ENCODE measurements at places on chromosomes 4 and X.

- DNase-seq = no peak
These were observed 212.3 kb downstream of the MAD2L1 start for GRCh38 chr4:119854364-119854763.

GRCh38 chrX:13167481-13168231 lies 123.2 kb upstream of the FAM9C start:
- DNase-seq = no peak

- no peak for DNase-seq
These were observed 59.7 kb downstream of the SMAD1 start for GRCh38 chr4:145541346-145541745.

GRCh38 chrX:155632431-155633100 lies 19.8 kb upstream of the TMLHE start:
- no peak for DNase-seq

DNA sequence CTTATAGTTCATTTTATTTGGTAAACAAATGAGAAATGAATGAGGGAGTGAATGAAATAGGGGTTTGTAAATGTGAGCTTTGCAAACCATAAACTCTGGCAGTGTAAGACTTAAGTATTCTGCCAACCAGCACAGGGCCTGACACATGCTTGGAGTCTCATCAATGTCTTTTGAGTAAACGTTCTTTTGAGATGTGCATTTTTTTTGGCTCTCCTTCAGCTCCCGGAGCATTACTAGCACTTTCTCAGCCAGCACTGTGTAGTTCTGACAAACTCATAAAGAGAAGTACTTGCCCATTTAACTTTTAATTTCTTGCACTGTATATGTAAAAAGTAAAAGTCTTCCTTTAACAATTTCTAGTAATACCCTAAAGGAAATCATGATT lies 245.3 kb downstream of the HS3ST1 start:
- DNase-seq = no peak

DNA sequence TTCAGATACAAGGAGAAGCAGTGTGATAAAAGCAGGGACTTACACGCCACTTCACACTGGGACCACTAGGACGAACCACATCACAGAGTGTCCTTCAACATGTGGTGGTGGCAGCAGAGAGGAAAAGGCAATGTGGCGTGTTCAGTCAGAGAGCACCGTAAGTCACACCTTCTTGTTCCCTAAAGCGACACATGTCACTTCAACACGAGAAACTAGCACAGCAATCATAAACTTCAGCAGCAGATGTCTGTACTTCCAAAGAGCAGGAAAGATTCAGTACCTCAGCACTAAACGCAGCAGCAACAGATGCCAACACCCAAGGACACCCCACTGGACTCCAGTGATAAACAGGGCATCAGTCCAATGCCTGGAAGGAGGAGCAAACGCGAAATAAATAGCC lies 96.7 kb downstream of the AREG start:
- no peak for DNase-seq

- no peak for DNase-seq
These were observed 51.9 kb downstream of the TET2 start for GRCh38 chr4:105198541-105198940.

DNA sequence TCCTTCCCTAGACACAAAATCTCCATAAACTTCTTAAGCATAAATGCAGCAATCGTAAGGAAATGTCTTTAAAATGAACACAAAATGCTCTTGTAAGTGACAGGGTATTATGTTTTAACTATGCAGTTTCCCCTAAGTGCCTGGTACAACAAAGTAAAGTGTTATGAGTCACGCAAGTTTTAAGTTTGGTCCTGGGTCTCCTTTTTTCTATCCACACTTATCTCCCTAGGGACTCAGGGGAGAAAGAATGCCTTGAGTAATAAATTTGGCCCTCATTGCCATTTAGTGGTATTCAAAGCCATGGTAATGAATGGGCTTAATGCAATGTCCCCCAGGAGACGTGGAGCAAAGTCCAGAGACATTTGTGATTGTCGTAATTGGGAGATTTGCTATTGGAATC lies 149.1 kb downstream of the MAGEB17 start:
- no peak for DNase-seq

- no peak for DNase-seq
These were observed 1841.8 kb downstream of the PCDH7 start for GRCh38 chr4:32562010-32562409.

DNA sequence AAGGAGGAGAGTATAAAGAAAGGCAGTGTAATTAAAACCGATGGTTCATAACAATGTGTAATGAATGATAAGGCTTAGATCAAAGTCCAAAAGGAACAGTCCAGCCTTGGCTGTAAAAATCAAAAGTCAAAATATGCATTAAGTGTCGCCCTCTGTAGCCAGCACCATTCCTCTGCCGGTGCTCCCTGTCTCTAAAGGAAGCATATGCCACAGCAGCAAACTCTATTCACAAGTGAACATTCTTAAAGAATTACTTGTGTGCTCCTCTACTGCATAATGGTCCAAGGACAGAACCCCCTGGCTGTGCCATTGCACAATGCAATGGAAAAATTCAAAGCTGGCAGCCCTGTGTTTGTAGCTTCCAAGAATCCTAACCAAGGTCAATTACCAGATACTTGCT lies 16.3 kb upstream of the MBNL3 start:
- DNase-seq = no peak

DNA sequence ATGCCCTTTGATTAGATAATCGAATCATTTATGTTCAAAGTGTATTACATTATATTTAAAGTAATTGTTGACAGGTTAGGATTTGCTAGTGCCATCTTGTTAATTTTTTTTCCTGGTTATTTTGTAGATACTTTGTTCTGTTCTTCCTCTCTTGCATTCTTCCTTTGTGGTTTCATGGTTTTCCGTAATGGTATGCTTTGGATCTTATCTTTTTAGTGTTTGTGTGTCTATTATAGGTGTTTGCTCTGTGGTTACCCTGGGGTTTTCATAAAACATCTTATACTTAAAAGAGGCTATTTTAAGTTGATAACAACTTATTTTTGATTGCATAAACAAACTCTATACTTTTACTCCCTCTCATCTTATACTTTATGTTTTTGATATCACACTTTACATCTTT lies 108.2 kb upstream of the SRD5A3 start:
- DNase-seq = no peak

DNA sequence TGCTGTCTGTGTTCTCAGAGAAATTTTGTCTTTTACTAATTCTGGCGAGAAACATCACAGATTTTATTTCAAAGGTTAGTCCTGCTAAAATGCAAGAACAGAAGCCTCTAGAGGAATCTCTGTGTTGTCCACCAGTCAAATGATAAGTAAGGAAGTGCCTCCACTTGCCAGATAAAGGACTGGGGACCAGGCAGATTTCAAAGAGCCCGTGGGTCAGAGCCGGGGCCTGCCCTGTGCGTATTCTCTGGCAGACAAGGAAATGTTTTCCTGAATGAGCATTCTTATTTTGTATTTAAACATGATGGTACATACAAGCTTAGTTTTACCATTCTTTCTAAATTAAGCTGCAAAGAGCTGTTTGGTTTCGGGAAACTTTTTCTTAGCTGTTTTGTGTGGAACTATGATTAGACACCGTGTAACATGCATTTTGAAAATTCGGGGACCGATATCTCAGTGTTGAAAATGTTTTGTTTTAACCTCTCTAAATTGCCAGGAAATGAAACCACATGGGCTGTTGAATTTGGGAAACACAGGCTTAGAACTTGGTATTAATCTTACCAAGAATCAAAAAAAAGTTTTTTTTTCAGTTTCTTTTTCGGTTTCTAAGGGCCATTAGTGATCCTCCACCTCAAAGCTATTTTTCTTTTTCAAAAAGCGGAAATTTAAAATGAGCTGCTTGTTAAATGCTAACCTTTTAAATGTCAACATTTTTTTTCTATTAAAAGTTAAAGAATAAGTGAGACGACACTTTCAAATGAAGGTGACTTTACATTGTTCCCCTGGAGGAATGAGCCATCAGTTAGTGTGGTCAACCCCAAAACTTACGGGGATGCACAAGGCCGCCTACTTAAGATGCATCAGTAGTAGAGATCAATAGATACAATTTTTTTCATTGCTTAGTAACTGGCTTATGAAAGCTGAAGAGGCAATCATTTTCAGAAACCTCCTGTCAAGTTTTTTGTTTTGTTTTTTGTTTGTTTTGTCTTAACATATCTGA lies 89.6 kb upstream of the MTM1 start:
- no peak for DNase-seq

GRCh38 chrX:80721186-80721585 lies 88.5 kb downstream of the BRWD3 start:
- no peak for DNase-seq

DNA sequence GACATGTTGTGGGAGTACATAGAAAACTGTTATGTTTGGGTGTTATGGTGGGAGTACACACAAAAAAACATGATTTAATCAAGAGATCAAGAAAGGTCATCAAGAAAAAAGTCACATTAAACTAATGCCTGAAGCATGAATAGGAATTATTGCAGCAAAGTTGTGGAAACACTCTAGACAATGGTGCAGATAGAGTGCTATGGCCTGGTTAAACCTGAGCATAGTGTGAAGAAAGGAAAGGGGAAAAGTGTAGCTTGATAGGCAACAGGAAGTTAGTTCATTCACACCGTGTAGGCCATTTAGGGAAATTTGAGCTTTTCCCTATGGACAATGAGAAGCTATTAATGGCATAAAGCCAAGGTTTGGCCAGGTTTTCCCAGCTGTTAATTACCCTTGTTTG lies 162.1 kb upstream of the EMCN start:
- no peak for DNase-seq

DNA sequence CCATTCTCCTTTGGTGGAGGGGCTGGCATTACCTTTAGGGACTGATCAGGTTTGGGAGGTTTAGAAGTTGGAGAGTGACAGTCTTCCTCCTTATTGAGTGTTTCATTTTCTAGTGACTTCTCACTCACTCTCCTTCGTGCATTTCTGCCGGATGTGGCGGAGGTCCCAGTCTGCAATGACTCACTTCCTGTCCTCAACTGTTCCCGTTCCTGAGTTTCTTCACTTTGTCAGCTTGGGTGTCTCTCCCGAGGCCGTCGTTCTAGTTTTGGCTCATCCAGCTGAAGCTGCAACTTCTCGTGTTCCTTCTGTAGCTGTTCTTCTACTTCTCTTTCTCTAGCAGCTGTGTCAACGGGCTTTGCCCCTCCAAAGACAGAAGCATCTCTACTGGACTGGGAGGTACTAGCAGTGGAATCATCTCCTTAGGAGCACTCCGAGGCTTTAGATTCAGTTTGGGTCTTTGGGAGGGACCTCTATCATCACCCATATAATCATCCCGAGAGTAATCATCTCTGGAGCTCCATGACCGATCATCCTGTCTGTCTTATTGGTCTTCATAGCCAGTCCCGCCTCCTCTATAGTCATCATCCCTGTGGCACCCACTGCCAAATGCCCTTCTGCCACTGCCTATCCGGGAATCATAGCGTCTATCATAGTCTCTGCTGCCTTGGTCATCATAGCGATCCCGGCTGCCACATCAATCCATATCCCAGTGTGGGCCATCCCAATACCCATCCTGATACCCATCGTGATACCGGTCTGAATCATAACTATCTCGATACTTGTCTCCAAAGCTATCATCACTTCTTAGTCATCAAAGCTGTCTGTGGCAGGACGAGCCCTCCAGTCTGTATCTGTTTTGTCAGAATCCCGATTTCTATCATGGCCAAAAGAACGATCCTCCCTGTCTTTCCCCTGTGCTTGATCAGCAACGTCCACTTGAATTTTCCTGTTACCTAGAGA lies 35.3 kb upstream of the VSIG4 start:
- no peak for DNase-seq

GRCh38 chrX:147602176-147602696 lies 309.5 kb upstream of the FMR1 start:
- DNase-seq = no peak

GRCh38 chr4:140725556-140725955 lies 30.6 kb downstream of the TBC1D9 start:
- no peak for DNase-seq

GRCh38 chr4:40170588-40170987 lies 26.2 kb upstream of the RHOH start:
- no peak for DNase-seq

- no peak for DNase-seq
These were observed 27.0 kb downstream of the MAGEE1 start for GRCh38 chrX:76454456-76454927.

DNA sequence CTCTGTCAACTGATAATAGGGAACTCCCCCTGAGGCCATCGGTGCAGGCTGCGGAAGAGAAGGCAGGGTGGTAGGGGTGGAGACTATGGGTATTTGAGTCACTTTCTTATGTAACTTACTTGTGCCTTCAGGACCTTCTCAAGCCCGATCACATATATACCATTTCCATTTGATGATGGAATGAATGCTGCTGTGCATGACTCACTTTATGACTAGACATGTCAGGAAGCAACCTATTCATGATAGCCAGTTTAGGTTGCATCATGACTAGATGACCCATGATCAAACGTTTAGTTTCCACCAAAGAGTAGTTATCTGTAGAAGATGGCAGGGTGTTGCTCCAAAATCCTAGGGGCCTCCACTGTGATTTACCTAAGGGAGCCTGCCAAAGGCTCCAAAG lies 435.5 kb downstream of the DTHD1 start:
- no peak for DNase-seq

DNA sequence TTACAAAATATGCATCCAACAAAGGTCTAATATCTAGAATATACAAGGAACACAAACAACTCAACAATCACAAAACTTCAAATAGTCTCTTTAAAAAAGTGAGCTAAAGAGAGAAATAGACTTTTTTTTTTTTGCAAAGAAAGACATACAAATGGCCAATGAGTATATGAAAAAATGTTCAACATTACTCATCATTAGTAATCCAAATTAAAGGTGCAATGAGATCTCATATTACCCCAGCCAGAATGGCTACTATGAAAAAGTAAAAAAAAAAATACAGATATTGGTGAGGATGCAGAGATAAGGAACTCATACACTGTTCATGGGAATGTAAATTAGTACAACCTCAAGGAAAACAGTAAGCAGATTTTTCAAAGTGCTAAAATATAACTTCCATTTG lies 24.1 kb downstream of the AGTR2 start:
- no peak for DNase-seq

GRCh38 chrX:100874325-100874724 lies at the start of gene NOX1:
TSS of gene NOX1 (minus strand) at chrX:100874359. CDS start at chrX:100874139, 220 bp downstream.
- DNase-seq = no peak

DNA sequence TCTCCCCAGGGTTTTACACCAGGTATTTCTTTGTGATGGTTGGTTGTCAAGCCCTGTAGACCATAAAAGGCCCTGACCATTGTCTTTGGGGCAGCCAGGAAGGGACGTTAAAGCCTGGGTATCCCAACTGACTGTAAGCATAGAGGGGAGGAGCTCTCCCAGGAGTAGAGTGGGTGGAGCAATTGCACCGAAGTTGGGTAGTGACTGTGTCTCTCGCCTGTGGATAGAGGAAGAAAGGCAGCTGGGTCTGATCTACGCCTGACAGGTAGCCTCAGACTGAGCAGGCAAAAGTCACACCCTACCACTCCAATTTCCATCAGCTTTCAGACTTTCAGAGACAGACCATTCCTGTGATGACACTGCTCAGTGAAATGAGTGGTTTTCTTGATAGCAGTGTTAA lies 123.3 kb downstream of the KLHL8 start:
- DNase-seq = no peak

- DNase-seq = no peak
These were observed 28.2 kb downstream of the CENPU start for GRCh38 chr4:184705692-184706091.

- no peak for DNase-seq
These were observed 26.7 kb upstream of the ELF4 start for GRCh38 chrX:130136961-130137360.

- DNase-seq = no peak
These were observed 83.2 kb downstream of the FUNDC1 start for GRCh38 chrX:44459501-44459900.

Measured in stimulated activated CD8-positive, alpha-beta memory T cell treated with anti-CD3 and anti-CD28 coated beads, Interleukin-12 subunit alpha, Interleukin-12 subunit beta, amount 100 ng/mL, for 1 hour (primary cell).